ENCODE measurements at places on chromosomes 4 and X. TPM values are rescaled to one million over a fixed set of nuclear protein-coding genes. Genes with fewer than 3 reads are reported as not detected.

Gene EPHA5
- not detected for total RNA-seq

Gene CYTL1
- not detected for total RNA-seq

Gene SPANXN3
- total RNA-seq, result not detected

Gene FGF13
- total RNA-seq, result not detected

Gene GIMD1
- not detected for total RNA-seq

Gene CACNA1F
- total RNA-seq, result under 0.01 TPM

Gene NUDT10
- total RNA-seq, result 5.3 TPM

Gene STBD1
- 11.7 TPM for total RNA-seq

Gene GLRA2
- total RNA-seq, result not detected

Gene FAM47A
- not detected for total RNA-seq

Gene TMEM150C
- 1.5 TPM for total RNA-seq

Gene RAB40A
- 0.19 TPM for total RNA-seq

Gene SPP1
- total RNA-seq, result 157 TPM

Gene SLC30A9
- total RNA-seq, result 60.9 TPM

Gene MTNR1A
- 0.67 TPM for total RNA-seq

Gene SLC39A8
- 12.5 TPM for total RNA-seq

Gene PPM1K
- total RNA-seq, result 22.4 TPM
